ENCODE measurements at places on chromosomes 2 and 18.

DNA sequence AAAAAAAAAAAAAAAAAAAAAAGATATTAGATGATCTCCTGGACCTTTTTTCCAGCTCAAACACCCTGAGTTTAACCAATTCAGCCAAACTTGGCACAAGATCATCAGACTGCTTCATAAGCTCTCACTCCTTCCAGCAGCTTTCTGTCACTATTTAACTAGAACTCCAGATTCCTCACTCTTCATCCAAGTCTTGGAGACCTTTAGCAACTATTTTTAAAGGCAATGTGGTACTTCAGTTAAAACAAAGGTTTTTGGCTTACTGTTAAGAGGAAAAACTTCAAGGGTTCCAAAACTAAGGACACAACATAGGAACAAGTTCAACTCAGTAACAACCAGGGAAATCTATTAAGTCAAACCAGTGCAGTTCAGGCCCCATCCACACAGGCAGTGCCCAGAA lies 23.2 kb downstream of the LAMA1 start:
- no peak for DNase-seq

GRCh38 chr2:218063486-218063885 lies 5.6 kb upstream of the RUFY4 start:
- DNase-seq = no peak

DNA sequence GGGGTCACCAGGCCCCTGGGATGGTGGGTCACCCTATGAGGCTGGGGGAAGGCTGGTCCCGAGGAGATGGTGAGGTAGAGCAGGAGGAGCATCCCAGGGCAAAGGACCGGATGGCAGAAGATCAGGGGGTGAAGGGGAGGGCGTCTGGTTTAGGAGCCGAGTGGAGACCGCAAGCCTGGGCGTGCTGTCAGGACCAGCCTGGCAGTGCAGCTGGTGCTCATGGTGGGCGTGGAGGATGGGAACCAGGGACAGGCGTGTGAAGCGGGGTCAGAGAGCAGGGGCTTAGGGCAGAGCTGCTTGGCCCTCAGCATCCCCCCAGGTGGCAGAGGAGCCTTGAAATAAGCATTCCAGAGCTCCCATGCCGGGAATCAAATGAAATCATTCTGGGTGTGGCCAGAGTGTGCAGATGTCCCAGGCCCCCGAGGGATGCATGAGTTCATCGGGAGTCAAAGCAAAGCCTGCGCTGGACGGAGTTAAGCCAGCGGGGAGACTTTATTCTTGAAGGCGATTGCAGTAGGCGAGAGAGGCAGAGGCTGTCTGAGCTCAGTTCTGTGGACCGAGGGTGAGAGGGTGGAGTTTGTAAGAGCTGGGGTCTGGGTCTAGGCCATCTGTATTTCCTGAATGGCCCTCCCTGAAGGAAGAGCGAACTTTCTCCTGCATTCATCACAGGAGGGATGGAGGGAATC lies 33.1 kb upstream of the MBP start:
- no peak for DNase-seq

DNA sequence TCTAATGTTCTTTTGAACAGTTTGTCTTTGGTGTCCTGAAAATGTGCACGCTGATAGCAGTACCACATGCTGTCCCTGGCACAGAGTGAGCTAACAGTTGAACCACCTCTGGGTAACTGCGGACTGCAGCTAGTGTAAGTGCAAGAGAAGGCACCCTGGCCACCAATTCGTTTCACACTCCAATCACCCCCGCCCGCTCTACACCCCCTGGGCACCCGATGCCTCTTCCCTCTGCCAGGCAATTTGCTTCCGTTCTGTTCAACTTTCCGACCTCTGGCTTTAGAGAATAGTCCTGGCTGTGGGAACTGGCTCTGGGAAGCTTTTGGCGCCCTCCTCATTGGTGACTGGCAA lies 1.4 kb downstream of the DOCK10 start:
- DNase-seq = peak; percentile 60

- DNase-seq = peak; percentile 95
These were observed 7.1 kb upstream of the SOS1 start for GRCh38 chr2:39127973-39128372.

DNA sequence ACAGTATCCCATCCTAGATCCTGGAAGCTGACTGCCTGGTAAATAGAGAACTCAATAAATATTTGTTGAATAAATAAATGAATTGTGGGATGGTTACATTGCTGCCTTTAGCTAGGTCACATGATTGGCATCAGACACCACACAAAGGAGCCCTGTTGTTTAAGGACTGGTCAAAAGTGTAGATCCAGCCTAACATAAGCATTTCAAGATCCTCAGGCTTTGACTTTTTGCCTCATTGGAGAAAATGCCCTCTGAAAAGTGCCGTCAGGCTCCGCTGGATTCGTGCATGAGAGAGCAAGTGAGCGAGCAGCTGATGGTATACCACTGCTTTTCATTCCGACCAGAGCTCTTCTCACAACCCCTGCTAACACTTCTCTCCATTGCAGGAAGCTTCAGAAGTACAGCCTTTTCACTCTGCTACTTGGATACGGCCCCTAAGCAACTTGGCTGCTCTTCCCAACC lies 1.3 kb upstream of the ZNF24 start:
- DNase-seq = no peak

DNA sequence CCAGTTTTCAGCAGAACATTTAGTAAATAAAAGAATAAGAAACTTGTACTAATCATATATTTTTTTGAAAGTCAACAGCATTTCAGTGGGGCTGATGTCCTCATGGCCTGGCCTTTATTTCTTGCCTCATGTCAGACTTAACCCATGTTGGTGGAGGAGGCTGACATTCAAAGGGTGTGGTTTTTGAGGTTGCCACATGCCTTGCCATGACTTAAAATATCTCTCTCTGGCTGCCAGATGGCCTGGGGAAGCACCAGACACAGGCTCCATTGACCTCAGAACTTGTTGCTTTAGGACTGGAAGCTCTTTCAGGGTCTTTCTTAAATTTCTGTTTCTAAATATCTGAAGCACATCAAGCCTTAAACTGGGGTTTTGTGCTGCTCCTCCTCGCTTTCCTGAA lies 32.5 kb upstream of the CD28 start:
- DNase-seq = peak; percentile 66

Measured in activated CD4-positive, alpha-beta T cell treated with anti-CD3 and anti-CD28 coated beads, Interleukin-2, amount 50 U/mL, for 16 hours (primary cell).